GM06990 (cell line): ENCODE measurements at places on chromosomes 11 and 22.

GRCh38 chr11:86930957-86931547, 24.1 kb downstream of the FZD4 start:
- no peak for DNase-seq

GRCh38 chr11:107699371-107700285, 12.2 kb downstream of the SLN start:
- no peak for DNase-seq

GRCh38 chr11:15493921-15494620, 379.3 kb downstream of the INSC start:
- DNase-seq = no peak

GRCh38 chr22:50221410-50222300, 20.8 kb downstream of the SELENOO start:
- no peak for DNase-seq

DNA sequence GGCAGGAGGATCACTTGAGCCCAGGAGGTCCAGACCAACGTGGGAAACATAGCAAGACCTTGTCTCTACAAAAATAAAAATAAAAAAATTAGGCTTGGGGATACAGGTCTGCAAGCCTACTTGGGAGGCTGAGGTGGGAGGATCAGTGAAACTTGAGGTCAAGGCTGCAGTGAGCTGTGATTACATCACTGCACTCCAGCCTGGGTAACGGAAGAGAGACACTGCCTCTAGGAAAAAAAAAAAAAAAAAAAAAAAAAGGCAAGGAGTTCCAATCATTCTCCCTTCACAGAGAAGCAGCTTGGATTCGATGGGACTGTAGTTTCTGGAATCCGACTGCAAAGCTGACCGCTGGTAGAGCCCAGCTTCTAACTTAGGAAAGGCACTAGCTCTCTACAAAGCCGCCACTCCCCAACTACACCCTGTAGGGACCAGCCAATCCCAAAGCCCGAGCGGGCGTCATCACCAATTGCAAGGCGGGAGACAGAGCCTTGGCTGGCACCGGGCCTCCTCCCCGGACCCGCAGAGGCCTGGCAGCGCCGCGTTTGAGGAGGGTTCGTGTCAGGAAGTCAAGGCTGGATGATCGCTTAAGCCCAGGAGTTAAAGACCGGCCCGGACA, 716 bp upstream of the DDB2 start:
- peak; percentile 86 for DNase-seq

DNA sequence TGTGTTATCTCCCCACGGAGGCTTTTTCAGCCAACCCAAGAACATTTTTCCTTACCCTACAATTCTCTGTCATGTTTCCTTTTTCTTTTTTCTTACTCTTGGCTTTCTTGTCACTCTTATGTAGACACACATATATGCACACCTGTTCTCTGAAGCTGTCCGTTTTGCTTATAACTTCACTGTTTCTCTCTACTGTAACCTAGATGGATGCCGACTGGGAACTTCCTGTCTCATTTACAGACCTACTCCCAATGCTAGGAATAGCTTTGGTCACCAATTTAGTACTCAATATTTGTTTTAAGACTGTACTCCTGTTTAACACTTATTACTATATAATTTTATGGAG, 9.9 kb upstream of the CASP12 start:
- no peak for DNase-seq

DNA sequence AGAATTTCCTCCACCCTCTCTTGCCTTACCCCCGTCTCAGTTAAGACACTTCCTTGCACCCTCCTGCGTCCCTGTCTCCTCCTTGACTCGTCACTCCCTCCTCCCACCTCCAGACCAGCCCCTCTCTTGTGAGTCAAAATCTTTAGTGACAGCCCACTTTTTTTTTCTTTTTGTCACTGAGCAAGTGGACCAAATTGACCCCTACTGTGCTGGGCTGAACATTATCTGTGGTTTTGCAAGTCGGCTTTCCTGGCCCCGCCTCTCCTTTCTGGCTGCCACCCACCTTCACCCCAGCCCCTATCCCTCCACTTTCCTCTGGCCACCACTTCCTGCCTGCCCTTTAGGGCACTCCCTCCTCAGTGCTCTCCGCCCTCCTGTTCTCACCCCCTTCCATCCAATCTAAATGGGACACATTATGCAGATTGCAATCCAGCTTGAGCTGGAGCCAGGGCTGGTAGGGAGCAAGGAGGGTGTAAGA, at the start of gene APLNR:
APLNR (minus strand) TSS at position 47 of the 478 bp plus-strand sequence. CDS start 246 bp downstream, outside the sequence.
- no peak for DNase-seq

- peak; percentile 8 for DNase-seq
Observed at GRCh38 chr11:20669820-20670684, 666 bp downstream of the NELL1 start.

DNA sequence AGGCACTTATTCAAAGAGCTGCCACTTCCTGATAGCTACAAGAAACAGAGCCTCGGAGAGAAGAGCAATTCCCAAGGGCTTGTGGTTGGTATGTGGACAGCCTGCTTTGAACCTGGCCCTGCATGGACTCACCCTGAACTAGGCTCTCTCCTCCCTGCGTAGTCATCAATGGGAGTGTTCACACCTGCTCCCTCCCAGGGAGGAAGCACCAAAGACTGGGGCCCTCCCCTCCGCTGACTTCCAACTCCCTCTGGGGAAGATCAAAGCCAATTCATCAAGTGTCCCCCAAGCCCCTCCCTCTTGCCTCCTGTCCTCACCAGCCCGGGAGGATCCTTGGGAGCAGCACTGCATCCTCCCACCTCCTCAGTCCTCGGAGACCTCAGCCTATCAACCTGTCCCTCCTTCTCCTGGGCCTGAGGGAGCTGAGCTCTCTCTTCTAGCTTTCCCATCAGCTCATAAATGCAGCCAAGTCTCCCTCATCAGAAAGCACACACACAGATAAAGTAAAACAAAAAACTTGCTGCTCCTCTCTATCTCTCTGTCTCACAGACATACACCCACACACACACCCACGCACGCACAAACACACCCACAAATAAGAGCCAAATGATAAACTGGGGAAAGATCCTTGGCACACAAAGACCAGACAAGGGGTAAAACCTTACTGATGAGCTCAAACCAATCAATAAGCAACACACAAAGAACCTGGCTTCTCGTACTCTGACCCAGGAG, 3.3 kb downstream of the A4GALT start:
- DNase-seq = no peak

DNA sequence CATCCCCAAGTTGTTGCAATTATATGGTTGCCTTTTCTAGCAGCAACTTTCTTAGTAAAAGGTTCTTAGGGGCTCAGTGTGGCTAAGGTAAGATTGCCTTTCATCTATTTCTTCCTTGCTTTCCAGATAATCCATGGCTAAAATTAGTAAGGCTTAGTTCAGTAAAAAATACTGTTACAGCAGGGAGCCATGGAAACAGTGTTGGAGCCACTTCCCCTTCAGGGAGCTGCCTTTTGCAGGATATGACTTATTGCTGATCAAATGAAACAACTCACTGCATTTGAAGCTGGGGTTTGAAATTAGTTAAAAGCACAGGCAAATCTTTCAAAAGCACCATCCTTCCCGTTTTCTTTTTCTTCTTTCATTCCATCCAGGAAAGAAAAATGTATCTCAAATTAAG, 184.3 kb downstream of the C11orf87 start:
- DNase-seq = no peak

DNA sequence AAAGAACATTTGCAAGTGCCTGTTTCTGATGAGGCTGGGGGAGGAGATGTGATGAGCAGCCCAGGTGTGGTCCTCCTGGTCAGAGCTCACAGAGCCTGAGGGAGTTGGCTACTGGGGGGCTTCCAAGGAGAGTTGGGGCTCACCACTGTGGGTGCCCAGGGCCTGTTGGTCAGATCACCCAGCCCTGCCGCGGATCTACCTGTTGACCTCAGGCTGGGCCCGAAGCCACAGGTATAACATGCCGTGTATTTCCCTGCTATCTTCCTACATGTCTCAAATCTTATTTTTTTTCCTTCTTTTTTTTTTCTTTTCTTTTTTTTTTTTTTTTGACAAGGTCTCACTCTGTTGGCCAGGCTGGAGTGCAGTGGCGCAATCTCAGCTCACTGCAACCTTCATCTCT, 199.7 kb upstream of the TBCEL start:
- DNase-seq = no peak

DNA sequence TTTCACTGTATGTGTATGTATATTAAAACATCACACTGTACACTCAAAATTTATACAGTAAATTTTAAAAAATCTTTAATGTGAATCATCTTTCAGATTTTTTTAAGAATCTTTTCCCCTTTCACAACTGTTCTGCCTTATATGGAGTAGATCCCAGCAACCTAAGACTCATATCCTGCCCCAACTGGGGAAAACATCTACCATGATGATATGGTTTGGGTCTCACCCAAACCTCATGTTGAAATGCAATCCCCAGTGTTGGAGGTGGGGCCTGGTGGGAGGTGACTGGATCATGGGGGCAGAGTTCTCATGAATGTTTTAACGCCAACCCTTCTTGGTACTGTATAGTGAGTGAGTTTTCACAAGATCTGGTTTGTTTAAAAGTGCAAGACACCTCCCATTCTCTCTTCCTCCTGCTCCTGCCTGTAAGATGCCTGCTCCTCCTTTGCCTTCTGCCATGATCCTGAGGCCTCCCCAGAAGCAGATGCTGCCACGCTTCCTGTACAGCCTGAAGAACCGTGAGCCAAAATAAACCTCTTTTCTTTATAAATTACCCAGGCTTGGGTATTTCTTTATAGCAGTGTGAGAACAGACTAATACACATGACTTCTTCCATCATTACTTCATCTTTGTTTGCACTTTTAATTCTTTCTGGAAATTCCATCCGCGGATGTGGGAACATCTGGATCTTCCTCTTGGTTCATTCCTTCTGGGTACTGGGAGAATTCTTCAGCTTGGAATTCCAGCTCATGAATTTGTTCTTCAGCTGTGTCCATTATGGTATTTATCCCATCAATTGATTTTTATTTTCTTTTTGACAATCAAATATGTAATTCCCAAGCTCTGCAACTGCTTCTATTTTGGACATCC, 36.9 kb downstream of the LINC01488 start:
- DNase-seq = no peak

GRCh38 chr11:10302359-10302743, 2.5 kb upstream of the ADM start:
- no peak for DNase-seq

GRCh38 chr11:84437071-84437980, 1151.2 kb upstream of the CCDC90B start:
- peak; percentile 11 for DNase-seq

DNA sequence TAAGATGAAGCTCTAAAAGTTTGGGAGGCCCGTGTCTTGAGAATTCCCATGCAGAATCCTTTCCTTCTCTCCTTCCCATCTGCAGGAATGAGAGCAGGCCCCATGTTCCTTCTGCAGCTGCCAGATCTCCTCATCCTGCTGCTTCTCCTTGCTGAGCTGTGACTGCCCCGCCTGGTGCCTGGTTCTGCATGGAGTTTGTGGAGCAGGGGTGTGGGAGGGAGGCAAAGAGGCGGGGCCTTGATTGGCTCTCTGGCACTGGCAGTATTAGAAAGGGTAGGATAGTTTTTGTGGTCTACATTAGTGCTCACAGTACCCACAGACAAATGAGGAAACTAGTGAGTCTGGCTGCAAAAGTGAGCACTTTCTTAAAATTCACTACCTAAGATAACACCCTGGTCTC, 91.1 kb upstream of the CLPB start:
- DNase-seq = no peak

DNA sequence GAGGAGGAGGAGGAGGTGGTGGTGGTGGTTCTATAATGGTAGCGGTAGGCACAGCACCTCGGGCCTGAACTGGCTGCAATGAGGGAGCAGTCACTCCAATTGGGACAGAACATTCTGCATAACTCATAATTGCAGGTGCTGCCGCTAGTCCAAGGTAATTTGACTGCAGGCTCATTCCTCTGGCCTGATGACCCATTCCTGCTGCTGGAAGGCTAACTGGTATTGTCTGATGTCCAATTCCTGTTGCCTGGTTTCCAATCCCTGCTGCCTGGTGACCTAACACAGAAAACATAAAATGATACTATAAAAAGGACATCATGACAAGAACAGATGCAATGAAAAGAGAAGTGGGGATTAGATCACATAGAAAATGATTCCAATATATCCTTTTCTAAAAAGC, 7.9 kb upstream of the AGBL2 start:
- no peak for DNase-seq

GRCh38 chr22:33465554-33465953, 407.4 kb upstream of the SYN3 start:
- DNase-seq = no peak

DNA sequence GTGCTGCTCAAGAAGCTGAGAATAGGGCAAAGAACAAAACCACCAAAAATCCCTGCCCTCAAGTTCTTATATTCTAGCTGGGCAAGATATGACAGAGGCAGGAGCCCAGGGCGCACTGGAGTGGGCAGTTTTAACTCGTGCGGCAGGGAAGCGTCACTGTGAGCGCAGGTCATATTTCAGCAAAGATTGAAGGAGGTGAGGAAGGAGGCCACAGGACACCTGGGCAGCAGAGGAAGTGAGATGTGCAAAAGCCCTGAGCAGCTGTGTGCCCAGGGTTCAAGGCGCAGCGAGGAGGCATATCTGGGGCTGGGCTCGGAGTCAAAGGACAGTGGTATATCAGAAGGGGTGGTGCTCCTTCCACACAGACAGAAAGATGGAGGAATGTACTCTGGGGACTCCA, 13.5 kb downstream of the KCNC1 start:
- no peak for DNase-seq

DNA sequence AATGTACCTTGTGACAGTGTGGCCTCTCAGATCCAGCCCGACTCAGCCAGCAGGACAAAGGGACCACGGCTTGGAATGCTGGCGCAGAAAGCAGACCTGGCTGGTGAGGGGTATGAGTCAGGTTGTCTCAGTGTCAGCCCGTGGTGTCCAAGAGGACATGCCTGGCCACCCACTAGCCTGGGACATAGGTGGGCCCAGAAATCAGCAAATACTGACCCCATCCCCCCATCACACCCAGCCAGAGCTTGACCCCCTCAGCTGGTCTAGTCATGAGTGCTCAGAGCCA, 4.5 kb downstream of the BANF1 start:
- DNase-seq = no peak

DNA sequence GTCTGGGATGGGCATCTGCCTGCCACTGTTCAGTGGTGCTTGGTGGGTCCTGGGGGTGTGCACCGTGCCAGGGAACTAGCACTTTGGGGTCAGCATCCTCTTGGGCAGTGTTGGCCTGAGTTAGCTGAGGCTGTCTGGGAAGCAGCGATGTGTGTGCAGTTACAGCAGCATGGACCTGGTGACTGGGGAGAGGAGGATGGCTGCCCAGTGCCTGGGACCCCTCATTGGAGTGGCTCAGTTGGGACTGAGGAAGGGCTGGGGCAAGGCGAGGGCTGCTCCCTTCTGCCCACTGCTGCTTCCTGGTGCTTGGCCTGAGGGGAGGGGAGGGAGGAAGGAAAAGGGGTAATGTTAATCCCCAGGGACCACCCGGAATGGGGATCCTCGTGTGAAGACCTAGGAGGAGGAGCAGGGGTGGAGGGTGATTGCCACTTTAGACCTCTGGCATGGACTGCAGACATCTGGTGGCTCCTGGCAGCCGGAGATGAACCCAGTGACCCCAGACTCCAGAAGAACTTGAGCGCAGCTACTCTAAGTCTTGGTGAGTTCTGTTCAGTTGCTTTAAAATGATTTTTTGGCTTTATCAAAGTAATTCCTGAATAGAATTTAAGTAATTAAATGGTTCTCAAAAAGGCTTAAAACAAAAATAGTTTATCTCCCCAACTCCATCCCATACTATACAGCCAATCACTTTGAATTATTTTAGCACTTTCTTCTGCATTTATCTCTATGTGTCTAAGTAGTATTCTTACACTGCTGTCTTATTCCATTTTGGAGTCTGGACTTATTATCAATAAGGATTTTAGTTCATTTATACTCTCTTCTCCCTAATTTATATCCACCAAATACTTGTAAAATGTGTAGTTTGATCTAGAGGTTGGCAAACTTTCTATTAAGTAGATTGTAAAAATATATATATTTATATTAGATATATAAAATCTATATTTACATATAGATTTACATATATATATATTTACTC, 15.4 kb upstream of the TMEM191C start:
- no peak for DNase-seq

GRCh38 chr22:44542561-44543222, 44.7 kb upstream of the RTL6 start:
- DNase-seq = no peak
